ENCODE measurements at places on chromosomes 5 and 9.

DNA sequence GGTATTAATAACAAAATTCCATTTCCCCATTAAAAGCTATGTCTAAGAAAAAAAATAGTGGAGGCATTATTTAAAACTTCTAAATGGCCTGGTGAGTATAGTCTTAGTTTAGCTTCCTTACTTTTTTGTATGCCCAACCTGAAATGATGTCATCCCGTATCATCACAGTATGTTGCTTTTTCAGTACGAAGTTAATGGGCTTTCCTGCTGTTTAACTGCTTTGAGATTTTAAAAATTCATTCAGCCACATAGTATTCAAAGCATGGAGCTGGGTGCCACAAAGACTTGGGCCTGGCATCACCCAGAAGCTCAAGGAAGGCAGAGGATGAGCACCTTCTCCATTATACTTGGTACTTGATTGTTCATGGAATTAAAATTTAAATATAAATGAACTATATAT lies 7.4 kb downstream of the F2RL2 start:
- no peak for DNase-seq

DNA sequence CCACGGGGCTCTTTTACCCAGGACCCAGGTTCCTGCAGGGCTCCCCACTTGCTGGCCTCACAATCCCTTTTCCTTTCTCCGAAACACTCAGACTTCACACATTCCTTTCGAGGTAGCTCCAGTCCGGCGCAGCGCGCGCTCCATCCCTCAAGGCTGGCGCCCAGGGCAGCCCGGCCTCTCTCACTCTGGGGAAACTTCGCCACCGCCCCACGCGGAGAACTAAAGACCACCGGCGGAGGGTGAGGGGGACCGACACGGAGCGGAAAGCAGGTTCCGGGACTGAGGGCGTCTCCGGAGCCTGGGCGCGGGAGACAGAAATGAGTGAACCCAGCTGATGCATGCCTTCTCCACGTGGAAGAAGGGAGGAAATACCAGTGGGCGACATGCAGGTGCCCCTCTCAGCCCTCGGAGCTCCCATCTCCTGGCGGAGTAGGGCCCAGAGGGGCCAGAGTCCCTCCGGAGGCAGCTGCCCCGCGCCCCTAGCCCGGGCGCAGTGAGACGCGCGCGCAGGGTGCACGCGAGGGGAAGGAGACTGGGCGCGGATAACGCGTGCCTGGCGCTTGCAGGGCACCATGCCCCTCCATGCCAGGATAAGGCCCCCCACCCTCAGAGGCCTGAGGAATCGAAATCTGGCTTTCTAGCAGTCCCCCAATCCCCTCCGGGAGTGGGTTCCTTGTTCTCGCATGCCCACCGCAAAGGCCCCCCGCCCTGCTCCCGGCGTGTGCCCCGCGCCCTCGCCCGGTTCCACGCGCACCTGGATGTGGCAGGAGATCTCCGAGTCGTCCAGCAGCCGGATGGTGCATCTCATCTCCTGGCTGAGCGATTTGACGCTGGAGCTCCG lies 650 bp downstream of the FRMD3 start:
- DNase-seq, result no peak

DNA sequence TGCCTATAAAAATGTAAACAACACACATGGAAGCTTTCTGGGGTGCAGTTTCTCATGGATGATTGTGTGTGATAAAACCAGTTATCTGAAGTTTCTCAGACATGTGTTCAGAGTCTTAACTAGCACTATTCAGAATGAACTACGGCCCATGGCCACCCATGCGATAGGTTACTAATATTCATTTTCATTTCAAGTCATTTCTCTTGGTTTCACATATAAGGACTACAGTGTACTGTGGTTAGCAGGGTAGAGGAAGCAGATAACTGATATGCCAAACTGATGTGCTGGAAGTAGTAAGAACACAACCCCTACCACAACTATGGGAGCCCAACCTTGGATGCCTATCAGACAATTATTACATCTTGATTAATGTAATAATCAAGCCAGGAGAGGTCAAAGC lies 372.1 kb downstream of the DTWD2 start:
- no peak for DNase-seq

DNA sequence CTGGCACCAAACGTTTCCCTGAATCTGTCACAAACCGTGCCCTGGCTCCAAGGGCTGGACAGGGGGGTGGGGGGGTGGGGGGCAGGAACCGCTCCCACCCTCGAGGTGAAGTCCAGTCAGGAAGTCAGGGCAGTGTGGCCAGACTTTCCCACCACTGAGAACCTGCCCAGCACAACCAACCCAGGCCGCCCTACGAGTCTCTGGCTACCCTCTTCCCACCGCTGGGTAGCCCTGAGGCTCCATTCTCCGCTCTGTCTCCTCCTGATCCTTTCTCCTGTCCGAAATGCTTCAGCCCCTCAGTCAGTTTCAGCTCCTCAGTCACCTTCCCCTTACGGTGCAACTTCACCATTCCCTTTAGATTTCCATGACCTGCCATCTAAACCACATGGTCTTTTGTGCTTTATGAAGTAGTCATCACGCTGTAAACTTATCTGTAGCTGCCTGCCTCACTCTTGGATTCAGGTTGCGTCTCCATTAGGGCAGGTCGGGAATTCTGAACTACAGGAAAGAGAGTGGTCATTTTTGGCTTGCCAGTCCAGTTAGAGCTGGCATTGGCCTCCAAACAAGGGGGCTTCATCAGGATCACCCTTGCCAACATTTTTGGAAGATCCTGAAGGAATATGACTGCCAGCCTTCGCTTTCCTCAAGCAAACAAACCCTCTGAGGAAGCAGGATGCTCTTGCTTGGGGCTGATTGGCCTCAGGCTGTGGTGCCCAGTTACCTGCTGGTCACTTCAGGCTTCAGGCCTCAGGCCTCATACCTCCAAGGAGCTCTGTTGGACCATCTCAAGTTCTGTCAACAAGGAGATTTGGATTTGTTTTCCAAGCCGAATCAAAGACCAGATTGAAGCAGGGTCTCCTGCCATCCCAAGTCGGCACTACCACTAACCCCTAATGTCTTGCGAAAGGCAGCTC lies 794 bp upstream of the DCAF12 start:
- DNase-seq, result no peak

DNA sequence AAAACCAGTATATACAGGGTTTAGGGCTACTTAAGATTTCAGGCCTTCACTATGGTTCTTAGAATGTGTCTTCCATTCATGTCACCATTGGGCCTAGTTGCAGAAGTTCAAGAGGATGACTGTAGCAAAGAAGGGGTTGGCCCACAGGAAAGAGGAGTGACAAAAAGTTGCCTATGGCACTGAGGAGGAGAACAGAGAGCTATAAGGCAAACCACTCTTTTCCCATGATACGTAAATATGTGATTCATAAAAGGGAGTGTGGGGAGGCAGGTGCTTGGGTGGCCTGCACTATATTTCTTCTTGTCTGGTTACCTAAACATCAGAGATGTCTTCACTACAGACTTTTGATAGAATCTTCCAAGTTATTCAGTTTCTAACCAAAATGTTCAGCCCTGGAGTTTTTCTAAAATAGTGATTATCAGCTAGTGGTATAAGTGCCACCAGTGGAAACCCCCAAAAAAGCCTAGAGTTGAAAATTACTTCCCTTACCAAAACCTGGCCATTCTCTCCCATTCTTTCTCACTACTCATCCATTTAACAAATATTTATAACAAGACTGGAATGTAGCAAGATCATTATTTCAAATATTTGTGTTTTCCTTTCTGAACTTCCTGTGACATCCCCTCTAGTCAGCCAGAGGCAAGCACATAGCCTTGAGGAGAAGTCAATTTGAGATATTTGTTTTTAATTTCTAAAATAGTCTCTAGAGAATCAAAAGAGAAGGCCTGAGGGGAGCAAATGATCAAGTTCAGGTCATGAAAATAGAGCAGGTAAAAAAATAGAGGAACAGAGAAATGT lies 367.4 kb downstream of the EFNA5 start:
- DNase-seq, result no peak

- DNase-seq, result no peak
These were observed 166.8 kb upstream of the IER5L start for GRCh38 chr9:129344641-129345495.

DNA sequence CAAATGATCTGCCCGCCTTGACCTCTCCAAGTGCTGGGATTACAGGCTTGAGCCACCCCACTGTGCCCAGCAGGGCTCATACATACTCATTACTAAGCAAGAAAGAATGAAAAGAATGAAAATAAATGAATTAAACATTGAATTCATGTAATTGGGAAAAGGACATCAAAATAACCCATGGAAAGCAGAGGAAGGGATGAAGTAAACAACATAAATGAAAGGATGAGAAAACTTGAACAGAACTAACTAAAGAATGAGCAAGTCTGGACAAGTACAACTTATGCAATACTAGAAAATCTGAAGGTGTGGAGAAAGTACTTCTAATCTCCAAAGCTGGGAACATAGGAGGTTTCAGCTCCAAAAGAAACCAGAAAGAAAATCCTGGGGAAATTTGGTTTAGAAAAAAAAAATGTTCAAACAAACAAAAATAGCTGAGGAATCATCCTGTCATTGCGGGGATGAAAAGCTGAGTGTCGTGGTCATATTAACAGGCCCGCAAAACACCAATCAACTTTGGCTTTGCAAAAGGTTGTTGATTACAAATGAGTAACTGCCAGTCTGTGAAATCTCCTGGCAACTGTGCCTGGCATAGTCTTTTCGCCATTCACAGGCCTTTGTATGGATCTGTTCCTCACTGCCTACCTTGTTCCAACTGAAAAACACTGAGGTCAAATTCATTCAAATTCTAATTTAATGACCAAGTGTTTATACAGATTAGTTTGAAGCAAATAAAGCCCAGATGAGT lies 2.3 kb upstream of the AK3 start:
- DNase-seq, result no peak

DNA sequence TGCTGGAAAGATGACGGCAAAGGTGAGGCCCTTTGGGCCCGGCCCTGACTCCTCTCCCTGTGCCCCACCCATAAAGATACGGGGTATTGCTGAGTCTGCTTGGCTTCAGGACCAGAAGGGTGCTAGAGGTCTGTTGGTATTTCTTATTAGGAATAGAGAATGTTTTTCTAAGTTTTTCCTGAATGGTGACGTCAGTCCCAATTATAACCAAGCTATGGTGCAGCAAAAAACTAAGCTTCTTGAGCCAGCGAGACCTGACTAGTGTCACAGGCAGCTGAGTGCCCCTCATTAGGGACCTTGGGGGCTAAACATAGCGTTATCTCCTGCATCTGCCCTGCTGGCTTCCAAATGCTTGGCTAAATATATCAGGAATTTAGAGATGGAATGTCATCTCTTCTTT lies 151.0 kb upstream of the TBC1D2 start:
- no peak for DNase-seq

- DNase-seq, result no peak
These were observed 67.6 kb downstream of the LMX1B start for GRCh38 chr9:126681336-126681735.

DNA sequence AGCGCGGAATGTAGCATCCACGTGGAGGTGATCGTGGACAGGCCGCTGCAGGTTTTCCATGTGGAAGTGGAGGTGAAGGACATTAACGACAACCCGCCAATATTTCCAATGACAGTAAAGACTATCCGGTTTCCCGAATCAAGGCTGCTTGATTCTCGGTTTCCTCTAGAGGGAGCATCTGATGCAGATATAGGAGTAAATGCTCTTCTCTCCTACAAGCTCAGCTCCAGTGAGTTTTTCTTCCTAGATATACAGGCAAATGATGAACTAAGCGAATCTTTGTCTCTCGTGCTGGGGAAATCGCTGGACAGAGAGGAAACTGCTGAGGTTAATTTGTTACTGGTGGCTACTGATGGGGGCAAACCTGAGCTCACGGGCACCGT lies 598 bp downstream of the PCDHA2 start:
- peak; percentile 33 for DNase-seq

DNA sequence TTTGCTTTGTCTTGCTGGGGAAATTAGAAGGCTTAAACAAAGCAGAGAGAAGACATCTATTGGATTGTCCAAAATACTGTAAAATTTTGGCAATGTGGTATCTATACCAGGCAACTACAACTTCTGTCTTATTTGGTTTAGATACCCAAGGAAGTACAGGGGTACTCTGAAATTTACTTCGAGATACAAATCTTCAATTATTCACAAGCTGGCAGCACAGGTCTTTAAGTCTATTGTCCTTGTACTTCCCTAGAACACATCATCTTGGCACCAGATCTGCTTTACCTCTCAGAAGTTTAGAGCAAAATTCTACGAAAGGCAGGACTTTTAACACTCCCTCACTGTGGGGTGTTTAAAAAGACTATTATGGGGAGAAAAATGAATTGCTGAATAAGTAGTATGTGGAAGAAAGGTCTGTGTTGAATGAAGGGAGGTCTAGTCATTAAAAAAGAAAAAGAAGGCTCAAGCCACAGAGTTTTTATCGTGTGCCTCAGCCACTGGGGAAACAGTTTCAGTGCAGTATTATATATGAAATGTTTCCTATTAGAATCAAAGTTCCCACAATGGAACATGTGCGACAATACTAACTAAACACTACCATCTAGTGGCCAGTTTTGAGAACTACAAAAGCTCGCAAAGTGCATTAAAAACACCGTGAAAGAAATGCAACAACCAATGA lies 93.7 kb downstream of the PDE4D start:
- DNase-seq, result peak; percentile 43

GRCh38 chr5:60668686-60669304 lies 31.2 kb downstream of the DEPDC1B start:
- DNase-seq, result no peak

- DNase-seq, result no peak
These were observed 34.1 kb upstream of the EFNA5 start for GRCh38 chr5:107704681-107705401.

DNA sequence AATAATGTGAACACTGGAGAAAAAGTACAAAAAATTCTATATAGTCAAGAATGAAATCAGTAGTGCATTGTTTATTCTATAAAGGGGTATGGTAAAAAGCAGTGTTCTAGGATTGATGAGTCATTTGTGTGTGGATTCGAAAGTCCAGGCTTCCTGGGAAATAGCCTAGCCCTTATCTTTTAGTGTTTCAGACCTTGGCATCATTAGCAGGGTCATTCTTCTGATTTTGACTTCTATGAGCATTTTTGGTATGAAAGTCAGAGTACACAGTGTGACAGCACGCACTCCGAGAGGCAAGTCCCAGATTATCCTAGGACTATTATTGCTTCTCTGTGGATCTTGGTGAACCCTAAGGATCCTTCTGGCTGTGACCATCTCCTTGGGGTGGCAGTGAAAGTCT lies 16.9 kb downstream of the PCSK5 start:
- DNase-seq, result no peak

DNA sequence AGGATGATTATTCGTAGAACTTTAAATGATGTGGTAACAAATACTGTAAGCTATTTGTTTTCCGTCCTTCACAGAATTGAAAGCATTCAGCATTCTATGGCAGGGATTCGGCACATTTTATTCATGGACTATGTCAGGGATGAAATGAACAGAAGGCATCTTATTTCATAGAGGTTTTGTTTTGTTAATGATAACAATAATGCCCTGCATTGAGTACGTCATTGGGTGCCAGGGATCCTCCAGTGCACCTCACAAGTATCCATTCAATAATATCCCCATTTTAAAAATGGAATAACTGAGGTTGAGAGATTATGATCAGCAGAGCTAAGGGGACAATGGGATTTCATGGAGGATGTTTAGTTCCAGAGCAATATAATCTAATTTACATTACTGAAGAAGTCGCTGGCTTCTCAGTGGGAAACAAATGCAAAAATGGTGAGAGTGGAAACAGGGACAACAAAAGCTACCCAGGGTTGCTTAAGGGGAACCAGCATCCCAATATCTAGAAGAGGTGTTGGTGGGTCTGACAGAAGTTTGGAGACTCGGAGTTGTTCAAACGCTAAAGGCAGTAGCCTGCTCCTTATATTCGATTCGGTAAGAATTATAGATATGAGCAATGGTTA lies 985.7 kb upstream of the WWC1 start:
- DNase-seq, result no peak
